RPMI7951 (cell line): ENCODE measurements at places on chromosomes 12 and 14. TPM values are rescaled to one million over a fixed set of nuclear protein-coding genes. Genes with fewer than 3 reads are reported as not detected.
A peak's percentile ranks its signal among the peaks of the same experiment; 100 is the strongest.

The TCTN1 gene
- 18.9 and 24.6 TPM in 2 replicates for total RNA-seq

The TAS2R50 gene
- 0.20 and 0.24 TPM in 2 replicates for total RNA-seq

The MYBPC1 gene
- not detected in 2 replicates for total RNA-seq

The LBHD2 gene
- total RNA-seq = not detected in 2 replicates

The ERP27 gene
- total RNA-seq = 0.10 TPM in 1 of 2 replicates, not detected in the other

The MANSC4 gene
- total RNA-seq = not detected in 2 replicates

The ZNF10 gene
- total RNA-seq = 1.6 and 4.7 TPM in 2 replicates

The ZNF740 gene
- total RNA-seq = 6.6 and 8.6 TPM in 2 replicates

GRCh38 chr12:67042697-67043131 is 226.4 kb upstream of the CAND1 start:
- no peak for DNase-seq

- no peak for DNase-seq
Measured at GRCh38 chr12:119685375-119685774, 17.4 kb downstream of the PRKAB1 start.

GRCh38 chr12:14256121-14256520 is 109.4 kb upstream of the ATF7IP start:
- DNase-seq = peak; percentile 72

GRCh38 chr12:71865757-71866536 is 26.4 kb downstream of the TBC1D15 start:
- no peak for DNase-seq

- no peak for DNase-seq
Measured at GRCh38 chr12:30845676-30846075, 80.9 kb upstream of the TSPAN11 start.

DNA sequence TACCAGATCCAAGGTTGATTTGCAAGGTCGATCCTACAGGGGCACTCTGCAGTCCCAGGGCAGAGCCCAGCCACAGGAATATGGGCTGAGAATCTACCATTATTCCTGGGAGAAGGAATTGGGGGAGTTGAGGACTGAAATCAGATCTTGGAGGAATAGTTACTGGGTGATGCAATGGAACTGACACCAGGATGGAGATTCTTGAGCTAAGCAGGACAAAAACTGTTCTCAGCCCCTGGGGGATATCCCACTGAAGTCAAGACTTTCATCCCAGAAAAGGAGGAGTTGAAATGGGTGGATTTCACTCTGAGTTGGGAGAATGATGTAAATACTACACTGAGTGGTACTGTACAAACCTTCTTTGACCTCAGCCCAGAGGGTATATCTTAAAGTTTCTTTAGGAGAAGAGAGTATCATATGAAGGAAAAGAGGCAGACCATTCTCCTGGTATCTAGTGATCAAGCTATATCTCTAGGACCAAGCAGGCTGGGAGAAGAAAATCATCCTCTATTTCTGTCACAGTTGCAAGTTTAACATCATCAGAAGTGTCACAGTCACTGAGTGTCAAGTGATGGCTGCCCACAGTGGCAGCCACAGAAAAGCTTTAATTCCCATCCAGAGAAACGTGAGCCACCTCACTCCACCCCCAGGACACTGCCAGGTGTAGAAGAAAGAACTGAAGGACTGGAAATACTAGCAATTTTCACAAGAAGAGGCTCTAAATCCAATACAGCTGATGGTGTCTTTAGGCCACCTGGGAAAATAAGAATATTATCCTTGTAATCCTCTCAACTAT is 181.9 kb downstream of the NUAK1 start:
- no peak for DNase-seq

GRCh38 chr14:103748534-103748857 is 32.9 kb downstream of the ZFYVE21 start:
- no peak for DNase-seq

- no peak for DNase-seq
Measured at GRCh38 chr14:103155826-103156394, 32.6 kb downstream of the TNFAIP2 start.
